ENCODE measurements at places on chromosomes 3 and 15. TPM values are rescaled to one million over a fixed set of nuclear protein-coding genes. Genes with fewer than 3 reads are reported as not detected.

Gene C2CD4A
- not detected for total RNA-seq

Gene ZIC1
- total RNA-seq, result not detected

Gene SI
- not detected for total RNA-seq

Gene GRIP2
- 37.0 TPM for total RNA-seq

Gene GPR160
- total RNA-seq, result 1.0 TPM

Gene ECE2
- not detected for total RNA-seq

Gene CD200R1L
- total RNA-seq, result not detected

Gene KBTBD13
- total RNA-seq, result 10.6 TPM

Gene FSTL1
- total RNA-seq, result 186 TPM

Gene ROPN1B
- 3.7 TPM for total RNA-seq

Gene TEX9
- 0.40 TPM for total RNA-seq

Gene ARHGAP11A
- total RNA-seq, result 1.3 TPM

Gene IL17RD
- 4.4 TPM for total RNA-seq

Data from left ventricle myocardium superior (tissue), 1 donor.